ENCODE measurements at places on chromosomes 2 and 18. TPM values are rescaled to one million over a fixed set of nuclear protein-coding genes. Genes with fewer than 3 reads are reported as not detected.

GRCh38 chr2:173235947-173236803, 118.5 kb upstream of the CDCA7 start:
- no peak for DNase-seq

DNA sequence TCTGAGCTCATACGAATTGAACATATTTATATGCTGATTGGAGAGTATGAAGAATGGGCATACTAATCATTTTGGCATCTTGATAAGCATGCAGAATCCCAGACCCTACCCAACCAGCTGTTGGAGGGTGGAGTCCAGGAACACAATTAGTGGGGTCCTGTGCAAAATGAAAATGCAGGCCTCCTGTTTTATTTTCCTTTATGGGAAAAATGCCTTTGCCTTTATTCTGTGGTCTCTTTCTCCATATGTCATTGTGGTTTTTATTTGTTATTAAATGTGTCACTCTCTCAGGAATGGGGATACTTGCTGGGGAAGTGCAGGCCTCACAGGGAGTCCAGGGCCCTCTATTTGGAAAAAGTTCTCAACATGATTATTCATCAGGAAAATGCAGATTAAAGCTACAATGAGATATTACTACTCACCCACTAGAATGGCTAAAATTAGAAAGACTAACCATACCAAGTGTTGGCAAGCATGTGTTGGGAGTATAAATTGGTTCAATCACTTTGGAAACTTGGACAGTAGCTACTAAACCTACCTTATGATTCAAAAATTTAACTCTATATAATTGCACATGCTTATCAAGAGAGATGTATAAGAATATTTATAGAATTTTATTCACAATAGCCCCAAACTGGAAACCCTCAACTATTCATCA, 223.1 kb upstream of the FBXO11 start:
- no peak for DNase-seq

DNA sequence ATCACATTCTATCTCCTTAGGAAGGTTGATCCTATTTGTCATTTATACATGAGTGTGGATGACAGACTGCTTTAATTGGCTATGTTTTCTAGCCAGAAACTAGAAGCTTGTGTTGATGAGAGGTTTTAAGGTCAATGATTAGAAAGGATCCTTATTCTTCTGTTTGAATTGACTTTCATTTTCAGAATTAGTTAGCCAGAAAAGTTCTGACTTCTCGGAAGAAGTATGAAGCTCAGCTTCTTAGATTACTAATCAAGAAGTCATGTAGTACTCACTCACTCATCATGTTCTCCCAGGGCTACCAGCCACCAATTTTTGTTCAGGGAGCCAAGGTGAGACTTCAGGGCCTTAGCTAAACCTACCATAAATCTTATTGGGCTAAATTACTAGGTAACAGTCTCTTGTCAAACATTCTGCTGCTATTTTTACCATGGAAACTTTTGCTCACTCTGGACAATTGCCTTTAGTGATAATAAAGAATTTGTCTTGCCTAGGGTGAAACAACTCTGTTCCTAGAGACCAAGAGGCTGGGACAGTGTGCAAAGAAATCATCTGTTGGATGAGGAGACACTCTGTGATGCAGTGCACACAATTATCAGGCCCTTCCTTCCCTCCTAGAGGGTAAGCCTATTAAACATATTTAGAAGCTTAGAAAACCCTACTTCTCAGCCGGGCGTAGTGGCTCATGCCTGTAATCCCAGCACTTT, 111.6 kb upstream of the DNMT3A start:
- no peak for DNase-seq

DNA sequence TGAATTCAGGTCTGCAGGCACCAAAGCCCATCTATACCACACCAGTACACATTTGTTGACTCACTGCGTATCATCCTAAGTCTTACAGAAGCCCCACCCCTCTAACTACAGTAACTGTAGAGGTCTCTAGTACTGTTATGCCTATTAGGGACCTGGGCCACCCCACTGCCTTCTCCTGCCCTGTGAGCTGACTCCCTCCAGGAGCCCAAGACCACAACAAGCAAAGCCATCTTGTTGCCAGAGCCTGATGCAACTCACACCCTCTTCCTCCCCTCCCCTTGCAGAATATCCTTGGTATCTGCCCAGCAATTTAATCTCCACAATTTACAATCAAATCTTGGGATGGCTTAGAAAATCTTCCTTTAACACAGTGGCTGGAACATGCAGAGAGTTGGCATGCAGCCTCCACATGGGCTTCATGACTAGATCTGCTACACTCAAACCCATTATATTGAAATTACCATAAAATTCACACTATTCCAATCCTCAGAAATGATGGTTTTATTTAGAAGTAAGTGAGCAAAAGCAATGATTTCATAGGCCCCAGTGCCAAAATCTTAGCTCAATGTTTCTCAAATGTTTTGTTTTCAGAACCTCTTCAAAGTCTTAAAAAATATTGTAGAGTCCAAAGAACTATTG, 17.7 kb upstream of the CYP1B1 start:
- DNase-seq = no peak

GRCh38 chr2:226471987-226472470, 327.6 kb downstream of the IRS1 start:
- no peak for DNase-seq

DNA sequence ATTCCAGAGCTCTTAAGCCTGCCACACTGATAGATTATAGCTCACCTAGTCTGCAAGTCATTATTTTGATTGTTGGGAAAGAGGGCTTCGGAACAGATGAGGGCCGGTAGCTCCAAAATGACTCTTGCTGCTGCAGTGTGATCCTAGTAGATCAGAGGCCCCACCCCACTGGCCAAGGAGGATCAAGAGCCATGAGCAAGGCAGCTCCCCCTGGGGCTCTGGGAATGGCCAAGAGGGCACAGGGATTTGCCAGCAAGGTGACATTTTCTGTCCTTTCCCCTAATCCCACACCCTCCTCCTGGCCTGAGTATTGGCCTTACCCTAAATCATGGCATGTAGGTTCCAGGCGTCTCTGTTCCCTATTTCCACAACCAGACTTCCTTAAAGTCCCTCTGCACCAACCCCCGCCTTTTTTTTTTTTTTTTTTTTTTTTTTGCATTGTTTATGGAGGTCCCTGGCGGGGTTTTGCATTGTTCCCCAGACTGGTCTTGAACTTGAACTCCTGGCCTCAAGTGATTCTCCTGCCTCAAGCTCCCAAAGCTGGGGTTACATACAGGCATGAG, 36.5 kb downstream of the EIF4E2 start:
- DNase-seq = no peak

DNA sequence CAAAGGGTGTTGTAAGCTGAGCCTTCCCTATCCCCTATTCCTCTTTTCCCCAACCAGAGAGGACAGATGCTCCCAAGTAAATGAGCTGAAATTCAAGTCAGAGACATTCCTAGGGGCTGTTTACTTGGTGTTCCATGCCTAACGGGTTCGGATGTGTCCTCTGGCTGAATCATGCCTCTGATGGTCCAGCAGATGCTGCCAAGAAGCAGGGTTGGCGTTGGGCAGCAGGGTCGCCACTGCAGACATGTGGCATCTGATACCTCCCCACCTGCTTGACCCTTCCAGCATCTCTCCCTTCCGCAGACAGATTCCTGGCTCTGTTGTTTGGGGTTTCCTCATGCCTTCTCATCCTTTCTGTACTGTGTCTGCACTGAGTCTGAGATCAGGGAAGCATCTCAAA, 108.3 kb downstream of the HNRNPLL start:
- DNase-seq = no peak

- no peak for DNase-seq
Observed at GRCh38 chr2:46984040-46984439, 68.4 kb upstream of the MCFD2 start.

- no peak for DNase-seq
Observed at GRCh38 chr2:5867056-5867455, 174.9 kb downstream of the SOX11 start.

DNA sequence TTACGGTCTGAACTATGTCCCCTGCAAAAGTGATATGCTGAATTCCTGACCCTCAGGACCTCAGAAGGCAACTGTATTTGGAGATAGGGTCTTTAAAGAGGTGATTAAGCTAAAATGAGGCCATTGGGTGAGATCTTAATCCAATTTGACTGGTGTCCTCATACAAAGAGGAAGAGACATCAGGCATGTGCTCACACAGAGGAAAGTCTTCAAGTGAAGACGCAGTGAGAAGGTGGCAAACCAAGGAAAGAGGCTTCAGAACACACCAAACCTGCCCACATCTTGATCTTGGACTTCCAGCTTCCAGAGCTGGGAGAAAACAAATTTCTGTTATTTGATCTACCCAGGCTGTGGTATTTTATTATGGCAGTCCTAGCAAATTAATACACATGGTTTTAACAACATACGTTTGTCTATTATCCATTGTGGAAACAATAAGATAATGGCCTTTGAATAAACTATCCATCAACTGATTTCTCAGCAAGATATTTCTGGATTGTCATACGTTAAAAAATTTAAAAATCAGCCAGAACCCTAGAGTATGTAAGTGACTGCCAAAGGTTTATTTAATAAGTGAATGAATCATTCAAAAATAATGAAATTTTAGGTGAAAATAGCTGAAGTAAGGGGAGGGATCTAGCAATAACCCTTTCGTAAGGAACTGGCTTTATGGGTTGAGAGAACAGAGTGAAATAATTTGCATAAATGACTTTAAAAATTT, 6.5 kb downstream of the WIPF1 start:
- DNase-seq = no peak

DNA sequence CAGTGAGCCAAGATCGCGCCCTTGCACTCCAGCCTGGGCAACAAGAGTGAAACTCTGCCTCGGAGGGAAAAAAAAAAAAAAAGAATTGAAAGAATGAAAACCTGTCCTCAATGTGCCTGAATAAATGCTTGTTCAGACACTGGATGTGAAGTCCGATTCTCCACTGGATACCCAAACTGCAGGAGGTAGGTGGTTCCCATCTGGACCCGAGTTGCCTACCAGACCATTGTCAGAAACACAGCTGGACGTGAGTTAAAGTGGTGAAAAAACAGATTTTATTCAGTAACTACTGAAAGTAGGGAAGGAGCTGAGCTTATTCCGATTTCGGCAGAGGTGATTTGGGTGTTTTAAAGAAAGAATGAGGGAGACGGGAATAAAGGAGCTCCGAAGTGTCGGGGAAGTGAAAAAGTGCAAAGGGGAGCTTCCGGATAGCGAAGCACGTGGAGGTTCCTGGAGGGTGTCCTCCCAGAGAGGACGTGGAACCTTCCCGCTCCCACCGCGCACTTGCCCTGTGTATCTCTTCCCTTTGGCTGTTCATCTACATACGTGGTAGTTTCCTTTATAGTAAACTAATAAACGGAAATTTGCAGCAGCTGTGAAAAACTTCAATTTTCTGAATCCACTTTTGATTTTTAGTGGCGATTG, 10.4 kb upstream of the ZDBF2 start:
- no peak for DNase-seq

DNA sequence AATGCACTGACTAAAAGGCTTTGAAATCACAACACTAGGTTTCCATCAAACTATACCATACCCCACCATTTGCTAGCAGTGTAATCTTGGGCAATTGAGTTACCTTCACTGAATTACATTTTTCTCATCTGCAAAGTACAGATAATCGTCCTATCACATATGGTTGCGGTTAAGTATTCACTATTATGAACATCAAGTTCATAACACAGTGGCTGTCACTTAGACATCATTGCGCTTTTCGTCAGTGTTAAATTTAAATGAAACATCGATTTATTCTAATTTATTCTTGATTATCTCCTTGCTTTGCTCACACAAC, 505.9 kb downstream of the CPS1 start:
- no peak for DNase-seq

DNA sequence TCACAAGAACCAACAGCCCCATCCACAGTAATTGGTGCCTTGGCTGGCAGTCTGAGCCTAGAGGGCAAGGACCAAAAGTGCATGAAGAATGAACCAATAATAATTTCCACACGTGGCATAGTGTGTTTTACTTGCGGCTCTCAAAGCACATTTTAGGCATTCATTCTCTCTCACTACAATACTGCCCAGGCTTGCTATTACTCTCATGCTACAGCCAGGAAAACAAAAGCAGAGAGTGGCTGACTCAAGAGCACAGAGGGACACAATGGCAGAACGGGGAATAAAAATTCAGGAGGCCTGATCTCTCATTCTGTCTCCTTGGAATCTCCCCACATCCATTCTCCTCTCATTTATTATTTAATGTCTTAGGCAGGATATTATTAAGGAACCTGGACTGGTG, 57.0 kb upstream of the NOL4 start:
- DNase-seq = no peak

- DNase-seq = no peak
Observed at GRCh38 chr2:137964066-137964858, at the start of gene HNMT. Gene HNMT, plus strand, starts transcription at chr2:137964473. Its CDS starts 19 bp downstream, at chr2:137964492.

DNA sequence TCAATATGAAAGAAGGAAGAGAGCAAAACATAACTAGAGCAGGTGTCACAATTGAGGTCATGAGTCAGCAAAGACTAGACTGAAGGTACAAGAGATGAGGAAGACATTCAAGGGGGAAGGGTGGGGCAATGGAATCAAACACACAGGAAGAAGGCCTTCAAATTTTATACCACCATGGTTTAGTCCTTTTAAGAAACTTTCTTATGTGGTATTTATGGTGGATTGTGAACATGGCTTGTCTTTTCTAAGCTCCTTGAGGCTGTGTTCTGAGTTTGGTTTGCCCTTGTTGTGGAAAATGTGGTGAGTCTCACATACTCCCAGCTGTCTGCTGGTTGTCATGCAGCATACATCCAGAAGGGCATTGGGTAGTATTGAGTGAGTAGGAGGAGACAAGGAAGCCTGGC, 62.1 kb downstream of the NABP1 start:
- DNase-seq = peak; percentile 80

DNA sequence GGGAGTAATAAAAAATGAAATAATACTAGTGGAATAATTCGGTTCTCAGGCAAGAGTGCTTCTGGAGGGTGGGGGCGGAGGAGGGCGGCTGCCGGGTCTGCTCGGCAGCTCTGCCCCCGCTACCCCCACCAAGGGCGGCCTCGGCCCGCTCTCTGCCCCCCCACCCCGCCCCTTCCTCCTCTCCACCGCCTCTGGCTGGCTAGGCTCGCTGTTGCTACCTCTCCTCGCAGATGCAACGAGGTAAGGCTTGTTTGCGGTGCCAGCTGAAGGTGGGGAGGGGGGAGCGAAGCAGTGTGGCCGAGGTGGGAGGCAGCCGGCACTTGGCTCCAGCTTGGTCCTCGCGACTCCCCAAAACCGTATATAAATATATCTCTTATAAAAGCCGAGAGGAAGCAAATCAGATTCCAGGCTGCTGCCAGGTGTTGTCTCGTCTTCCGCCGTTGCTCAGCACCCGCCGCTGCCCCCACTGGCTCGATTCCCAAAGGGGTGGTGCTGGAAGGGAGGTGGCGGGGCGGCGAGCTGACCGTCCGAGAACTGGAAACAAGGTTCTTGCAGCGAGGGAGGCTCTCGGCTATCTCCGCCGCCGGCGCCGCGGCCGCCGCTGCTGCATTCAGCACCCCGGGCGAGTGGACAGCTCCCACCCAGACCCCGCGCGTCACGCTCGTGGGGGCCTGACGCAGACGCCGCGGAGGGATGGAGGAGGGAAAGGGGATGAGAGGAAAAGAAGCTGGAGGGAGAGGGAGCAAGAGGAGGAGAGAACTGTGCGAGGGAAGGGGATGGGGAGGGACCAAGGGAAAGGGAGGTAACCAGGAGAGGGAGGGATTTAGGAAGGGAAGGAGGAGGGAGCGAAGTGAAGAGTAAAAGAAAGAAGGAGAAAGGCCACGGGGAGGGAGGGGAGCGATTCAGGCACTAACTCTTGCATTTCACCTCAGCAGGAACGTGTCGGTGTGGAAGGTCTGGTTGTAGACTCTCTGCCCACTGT, at the start of gene MARCHF4:
Gene MARCHF4, minus strand, starts transcription at position 763 of the 982 bp plus-strand sequence. CDS start 2,223 bp downstream, outside the sequence.
- DNase-seq = peak; percentile 67

Gene SIX3
- total RNA-seq = not detected

Gene PRSS56
- total RNA-seq = not detected

Gene KCNG2
- not detected for total RNA-seq

Gene ASXL2
- 42.1 TPM for total RNA-seq

Gene ATF2
- 51.4 TPM for total RNA-seq

Gene PRKAG3
- total RNA-seq = not detected

Gene GPR45
- not detected for total RNA-seq

Gene CD207
- total RNA-seq = not detected

All from naive thymus-derived CD4-positive, alpha-beta T cell (primary cell).